Naive thymus-derived CD8-positive, alpha-beta T cell (primary cell): ENCODE measurements at places on chromosomes 4 and X. TPM values are rescaled to one million over a fixed set of nuclear protein-coding genes. Genes with fewer than 3 reads are reported as not detected.
A peak's percentile ranks its signal among the peaks of the same experiment; 100 is the strongest.

GRCh38 chr4:148074462-148074861 lies 342.6 kb downstream of the ARHGAP10 start:
- H3K36me3 ChIP-seq: peaks cover 85% of the 10 kb centered on the region
- peak overlapping the region; percentile 9 for H3K27ac ChIP-seq
- no peak for DNase-seq
- H3K4me1 ChIP-seq: peaks cover 13% of the 10 kb centered on the region
- H3K27me3 ChIP-seq: no peaks in the 10 kb centered on the region

DNA sequence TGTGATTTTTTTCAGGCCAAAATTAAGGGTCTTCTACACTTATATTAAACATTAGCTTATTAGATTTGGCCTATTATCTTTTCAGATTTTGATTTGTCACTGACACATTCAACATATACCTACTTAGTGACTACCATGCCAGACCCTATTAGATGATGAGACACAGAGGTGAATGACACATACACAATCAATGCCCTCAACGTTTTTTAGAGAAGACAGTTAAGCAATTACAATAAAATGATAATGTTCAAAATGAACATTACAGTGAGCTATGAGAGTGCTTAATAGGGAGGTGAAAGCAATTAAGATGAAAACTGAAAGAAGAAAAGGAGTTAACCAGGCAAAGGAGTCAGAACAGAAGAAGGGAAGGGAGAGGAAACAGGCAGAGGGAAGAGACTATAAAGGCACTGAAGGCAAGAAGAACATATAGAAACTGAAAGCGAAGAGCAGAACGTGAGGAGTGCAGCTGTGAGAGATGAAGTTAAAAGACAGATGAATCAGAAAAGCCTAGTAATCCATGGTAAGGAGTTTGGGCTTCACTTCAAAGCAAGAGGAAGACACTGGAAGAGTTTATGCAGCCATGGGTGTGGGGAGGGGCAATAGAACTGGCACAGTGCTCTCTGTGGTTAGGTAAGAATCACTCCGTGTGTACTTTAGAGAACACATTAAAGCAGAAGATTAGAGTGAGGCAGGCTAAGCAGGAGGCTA lies 119.0 kb downstream of the REELD1 start:
- H3K27ac ChIP-seq: no peak overlapping the region
- no peak overlapping the region for H3K4me3 ChIP-seq
- no peaks in the 10 kb centered on the region for H3K27me3 ChIP-seq
- H3K4me1 ChIP-seq: peaks cover 3% of the 10 kb centered on the region
- H3K36me3 ChIP-seq: no peaks in the 10 kb centered on the region

XAGE1B gene
- not detected for total RNA-seq

- no peak overlapping the region for H3K4me3 ChIP-seq
- no peaks in the 10 kb centered on the region for H3K27me3 ChIP-seq
- DNase-seq: no peak
- H3K4me1 ChIP-seq: no peaks in the 10 kb centered on the region
- H3K27ac ChIP-seq: no peak overlapping the region
Measured at GRCh38 chr4:138910914-138911336, 104.7 kb upstream of the NOCT start.
